BJ (cell line): ENCODE measurements at places on chromosomes 12 and 14.

- no peak for DNase-seq
These were observed at the start of gene BRI3BP for GRCh38 chr12:124993626-124994436. TSS of gene BRI3BP (plus strand) at chr12:124993645. CDS start at chr12:124993791, 146 bp downstream.

DNA sequence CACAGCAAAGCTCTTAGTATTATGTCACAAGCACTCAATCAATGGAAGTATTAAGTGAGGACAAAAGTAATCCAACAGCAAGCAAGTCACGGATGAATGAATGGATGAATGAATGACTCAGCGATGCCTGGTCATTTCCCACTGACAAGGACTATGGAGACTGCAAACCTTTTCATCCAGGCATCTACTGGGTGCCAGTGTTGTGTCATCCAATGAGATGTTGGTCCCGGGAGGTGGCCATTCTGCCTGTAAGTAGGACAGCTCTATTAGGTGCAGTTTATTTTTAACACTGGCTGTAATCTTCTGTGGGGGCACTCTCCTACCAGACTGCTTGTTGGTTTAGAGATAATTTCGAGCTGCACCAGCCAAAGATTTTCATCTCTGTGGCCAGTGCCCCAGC is 39.4 kb downstream of the STAB2 start:
- DNase-seq: no peak

GRCh38 chr12:24591715-24592440 is 357.0 kb downstream of the BCAT1 start:
- no peak for DNase-seq

DNA sequence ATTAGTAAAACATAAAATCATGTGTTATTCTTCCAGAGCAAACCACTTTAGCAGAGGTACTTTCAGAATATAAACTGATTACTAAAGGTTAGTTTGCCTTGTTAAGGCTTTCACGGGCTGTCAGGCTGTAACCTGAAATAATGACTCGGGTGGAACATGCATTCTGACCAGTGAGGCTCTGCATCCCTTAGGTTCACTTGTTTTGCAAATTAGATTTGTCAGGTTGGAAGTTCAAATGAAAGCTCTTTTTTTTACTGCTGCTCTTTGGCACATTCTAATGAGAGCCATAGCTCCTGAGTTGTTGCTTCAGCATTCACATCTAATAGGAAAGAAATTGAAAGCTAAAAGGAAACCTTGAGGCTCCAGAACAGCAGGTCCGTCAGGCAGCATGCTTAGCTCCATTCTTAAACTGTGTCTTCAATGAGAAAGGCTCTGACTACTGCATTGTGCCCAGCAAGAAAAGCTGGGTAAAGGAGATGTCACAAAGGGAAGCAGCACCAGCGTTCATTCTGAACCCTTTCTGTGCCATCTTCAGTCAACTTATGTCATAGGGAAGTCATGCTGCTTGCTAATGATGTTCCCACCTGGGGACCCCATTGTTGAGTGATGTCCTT is 445.5 kb upstream of the FBXO33 start:
- DNase-seq: no peak

- no peak for DNase-seq
These were observed 47.6 kb downstream of the PHETA1 start for GRCh38 chr12:111321317-111321716.

DNA sequence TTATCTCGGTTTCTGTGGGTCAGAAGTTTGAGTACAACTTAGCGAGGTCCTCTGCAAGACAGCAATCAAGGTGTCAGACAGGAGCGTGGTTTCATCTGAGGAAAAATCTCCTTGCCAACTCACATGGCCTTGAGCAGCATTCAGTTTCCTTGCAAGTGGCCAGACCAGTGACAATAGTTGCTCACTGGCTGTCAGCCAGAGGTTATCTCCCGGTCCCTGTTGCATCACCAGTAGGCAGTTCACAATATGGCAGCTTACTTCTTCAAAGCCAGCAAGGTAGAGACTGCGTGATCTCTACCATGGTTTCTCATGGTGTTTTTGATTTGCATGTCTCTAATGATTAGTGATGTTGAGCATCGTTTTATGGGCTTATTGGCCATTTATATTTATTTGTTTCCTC is 143.8 kb upstream of the DAAM1 start:
- no peak for DNase-seq

- no peak for DNase-seq
These were observed 8.3 kb upstream of the KLRK1 start for GRCh38 chr12:10398168-10398567.

GRCh38 chr12:51328587-51328986 is 4.6 kb upstream of the BIN2 start:
- no peak for DNase-seq

GRCh38 chr14:103840014-103840413 is 7.4 kb downstream of the PPP1R13B start:
- DNase-seq: no peak

DNA sequence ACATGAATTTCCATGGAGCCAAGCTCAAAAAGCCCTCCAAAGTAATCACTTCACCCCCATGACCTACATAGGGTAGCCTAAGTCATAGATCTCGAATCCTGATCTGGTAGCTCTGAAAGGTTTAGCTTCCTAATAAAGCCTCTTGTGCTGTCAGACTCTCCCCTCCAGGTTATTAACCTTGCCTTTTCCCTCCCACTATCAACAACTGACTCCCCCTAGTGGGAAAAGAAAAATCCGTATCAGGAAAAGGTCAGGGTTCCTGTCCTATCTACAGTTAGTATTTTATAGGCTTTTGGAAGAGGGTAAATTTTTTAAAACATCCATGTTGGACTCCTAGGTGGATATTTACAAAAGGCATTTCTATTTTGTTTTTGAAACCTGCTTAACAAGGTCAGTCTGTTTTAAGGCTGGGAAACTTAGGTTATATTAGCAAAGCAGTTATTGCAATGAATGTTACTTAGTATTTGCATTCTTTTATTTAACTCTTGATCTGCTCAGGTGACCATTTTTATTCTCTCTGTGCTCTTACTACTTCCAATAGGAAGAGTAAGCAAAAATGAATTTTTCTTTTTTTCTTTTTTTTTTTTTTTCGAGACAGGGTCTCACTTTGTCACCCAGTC is 8.0 kb downstream of the YY1 start:
- no peak for DNase-seq

DNA sequence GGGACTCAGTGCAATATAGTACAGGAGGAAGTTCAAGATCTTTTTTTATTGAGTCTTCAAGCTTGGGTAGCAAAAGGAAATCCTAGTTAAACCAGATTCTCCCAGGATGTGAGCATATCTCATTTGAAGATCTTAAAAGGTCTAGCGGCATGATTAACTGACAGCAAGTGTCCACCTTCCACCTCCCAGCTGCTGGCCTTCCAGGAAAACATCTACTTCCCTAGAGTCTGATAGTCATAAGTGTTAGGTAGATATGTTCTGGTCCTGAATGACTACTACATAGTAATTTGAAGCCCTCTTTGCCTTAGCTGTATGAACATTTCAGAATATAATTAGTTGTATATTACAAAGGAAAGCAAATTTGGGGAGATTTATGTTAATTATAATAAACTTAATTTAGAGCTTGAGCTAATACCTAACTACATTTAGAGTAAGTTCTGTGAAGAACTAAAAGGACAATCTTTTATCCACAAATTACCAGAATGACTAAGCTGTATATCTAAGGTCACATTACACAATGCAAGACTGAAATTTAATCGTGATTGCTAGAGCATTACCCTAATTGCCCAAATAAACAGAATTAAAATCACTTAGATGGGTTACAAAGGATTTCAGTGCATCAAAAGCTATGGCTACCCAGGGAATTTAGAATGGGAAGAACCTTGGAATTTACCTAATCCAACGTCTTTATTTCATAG is 9.9 kb downstream of the LGR5 start:
- no peak for DNase-seq

DNA sequence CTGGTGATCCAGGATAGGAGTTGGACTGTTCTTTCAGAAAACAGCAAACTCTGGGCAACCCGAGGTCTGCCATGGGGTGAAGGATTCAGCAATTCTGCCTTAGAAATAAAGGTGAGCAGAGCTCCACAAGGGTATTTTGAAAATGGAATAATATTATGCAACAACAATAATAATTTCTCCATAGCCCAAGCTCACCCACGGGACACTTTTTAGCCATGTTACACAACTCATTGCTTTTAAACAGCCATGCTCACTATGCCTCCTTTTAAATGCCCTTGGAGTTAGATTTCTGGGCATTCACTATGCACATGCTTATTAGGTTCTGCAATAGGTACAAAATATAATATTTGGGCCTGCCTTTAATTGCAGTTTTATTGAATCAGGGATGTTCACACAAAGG is 37.2 kb downstream of the SLC35F4 start:
- DNase-seq: no peak

DNA sequence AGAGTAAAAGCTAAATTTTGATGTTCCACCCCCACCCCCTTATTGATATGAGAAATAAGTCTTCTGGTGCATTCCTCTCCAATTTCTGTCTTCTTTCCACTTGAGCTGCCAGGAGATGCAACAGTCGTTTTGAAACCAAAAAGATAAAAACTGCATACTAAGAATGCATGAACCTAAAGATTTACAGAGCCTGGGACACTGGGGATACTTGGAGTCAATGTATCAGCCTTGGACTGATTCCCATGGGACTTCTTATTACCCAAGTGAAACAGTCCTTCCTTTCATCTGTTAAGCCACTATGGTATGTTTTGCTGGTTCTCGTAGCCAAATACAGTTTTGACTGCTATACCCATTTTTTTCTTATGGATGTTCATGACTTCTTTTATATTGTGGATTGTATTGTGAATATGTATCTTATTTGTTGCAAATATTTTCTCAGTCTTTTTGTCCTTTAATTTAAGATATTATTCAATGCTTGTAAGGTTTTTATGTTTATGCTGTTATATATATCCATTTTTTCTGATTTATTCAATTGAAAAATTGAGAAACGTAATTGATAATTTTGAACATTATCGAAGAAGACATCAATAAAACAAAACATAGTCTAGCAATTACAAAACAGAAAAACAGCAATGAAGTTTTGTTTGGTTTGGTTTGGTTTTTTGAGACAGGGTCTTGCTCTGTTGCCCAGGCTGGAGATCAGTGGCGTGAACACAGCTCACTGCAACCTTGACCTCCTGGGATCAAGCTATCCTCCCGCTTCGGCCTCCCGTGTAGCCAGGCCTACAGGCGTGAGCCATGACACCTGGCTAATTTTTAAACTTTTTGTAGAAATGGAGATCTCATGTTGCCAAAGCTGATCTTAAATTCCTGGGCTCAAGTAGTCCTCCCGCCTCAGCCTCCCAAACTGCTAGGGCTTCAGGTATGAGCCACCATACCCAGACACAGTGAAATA is 85.4 kb upstream of the ETV6 start:
- no peak for DNase-seq

DNA sequence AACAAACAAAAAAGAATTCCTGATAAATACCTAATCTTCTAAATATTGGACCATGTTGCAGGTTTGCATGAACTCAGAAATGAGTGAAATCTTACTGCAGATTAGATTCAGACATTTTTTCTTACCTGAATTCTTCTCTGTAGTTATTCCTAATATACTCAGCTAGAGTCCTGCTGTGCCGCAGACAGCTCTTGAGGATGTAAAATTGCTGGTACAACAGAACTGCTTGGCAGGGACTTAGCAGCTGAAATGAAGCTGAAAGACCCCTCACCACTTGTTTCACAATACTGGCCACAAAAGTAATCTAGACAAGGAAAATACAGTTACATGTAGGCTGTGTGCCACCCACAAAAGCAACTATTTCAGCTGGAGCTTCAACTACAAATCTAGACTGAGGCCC is 48.3 kb upstream of the KICS2 start:
- DNase-seq: no peak
